ENCODE measurements at places on chromosomes 4 and X.

GRCh38 chrX:29545878-29546277 lies 669.5 kb upstream of the MAGEB2 start:
- no peak for DNase-seq

DNA sequence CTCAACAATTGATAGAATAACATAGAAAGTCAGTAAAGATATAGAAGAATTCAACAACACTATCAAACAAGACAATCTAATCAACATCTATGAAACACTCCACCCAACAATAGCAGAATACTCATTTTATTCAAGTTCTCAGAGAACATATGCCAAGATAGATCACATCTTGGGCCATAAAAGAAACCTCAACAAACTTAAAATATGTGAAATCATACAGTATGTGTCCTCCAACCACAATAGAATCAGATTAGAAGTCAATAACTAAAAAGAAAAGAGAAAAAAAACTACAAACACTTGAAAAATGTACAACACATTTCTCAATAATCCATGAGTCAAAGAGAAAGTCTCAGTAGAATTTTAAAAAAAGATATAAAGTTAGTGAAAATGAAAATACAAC lies 78.6 kb upstream of the LDB2 start:
- DNase-seq = no peak

- no peak for DNase-seq
Observed at GRCh38 chrX:153882086-153882498, 3.9 kb downstream of the L1CAM start.

DNA sequence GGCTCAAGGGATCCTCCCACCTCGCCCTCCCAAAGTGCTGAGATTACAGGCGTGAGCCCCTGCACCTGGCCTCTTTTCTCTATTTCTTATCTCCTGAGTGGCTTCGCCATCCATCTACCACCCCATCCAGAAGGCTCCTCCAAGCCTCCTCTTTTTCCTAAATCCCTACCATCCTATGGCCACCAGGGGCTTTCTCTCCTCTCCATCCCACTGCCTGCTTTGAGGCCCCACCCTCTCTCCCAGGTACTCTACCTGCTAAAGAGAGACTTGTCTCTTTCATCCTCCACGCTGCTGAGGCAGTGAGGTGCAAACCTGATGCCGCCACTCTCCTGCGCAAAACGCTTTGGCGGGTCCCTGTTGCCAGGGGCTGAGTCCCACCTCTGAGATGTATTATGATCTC lies 7.0 kb downstream of the RS1 start:
- no peak for DNase-seq
